Breast epithelium (tissue), 4 donors: ENCODE measurements at places on chromosomes 1 and 21. TPM values are rescaled to one million over a fixed set of nuclear protein-coding genes. Genes with fewer than 3 reads are reported as not detected.

Gene ERICH3
- 2.0 TPM for total RNA-seq

Gene RHOU
- total RNA-seq, result 31.5 TPM

Gene CGN
- total RNA-seq, result 28.1 TPM

- no peaks in the 10 kb centered on the region for H3K27me3 ChIP-seq
- no peaks in the 10 kb centered on the region for H3K4me1 ChIP-seq
- H3K4me3 ChIP-seq, result no peak overlapping the region
- peak overlapping the region; percentile 42 for H3K27ac ChIP-seq
These were observed 4.5 kb upstream of the SRSF10 start for GRCh38 chr1:23984417-23985186.

- H3K4me3 ChIP-seq, result no peak overlapping the region
- H3K27ac ChIP-seq, result no peak overlapping the region
- no peaks in the 10 kb centered on the region for H3K27me3 ChIP-seq
- H3K4me1 ChIP-seq, result peaks cover 9% of the 10 kb centered on the region
These were observed 3.7 kb downstream of the GPR37L1 start for GRCh38 chr1:202126426-202126825.

DNA sequence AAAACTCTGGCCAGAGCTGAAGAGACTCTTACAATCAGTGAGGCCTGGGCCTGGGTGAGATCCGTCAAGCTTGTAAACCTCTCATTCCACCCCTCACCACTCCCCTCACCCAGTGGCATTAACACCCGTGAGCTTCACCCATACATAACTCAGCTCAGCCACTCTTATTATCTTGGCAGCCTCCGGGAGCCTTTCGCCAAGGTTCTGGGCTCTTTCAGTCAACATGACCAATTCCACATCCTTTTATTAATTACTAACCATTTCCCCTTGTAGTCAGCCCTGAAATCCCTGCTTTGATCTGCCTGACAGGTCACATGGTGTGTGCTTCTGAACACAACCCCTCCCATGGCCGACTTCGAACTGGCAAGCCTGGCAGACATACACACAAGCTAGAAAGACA lies 134.8 kb downstream of the SETD4 start:
- no peak overlapping the region for H3K4me3 ChIP-seq
- no peaks in the 10 kb centered on the region for H3K36me3 ChIP-seq
- H3K27me3 ChIP-seq, result no peaks in the 10 kb centered on the region
- no peaks in the 10 kb centered on the region for H3K4me1 ChIP-seq
- no peak for DNase-seq
